GM13976 (cell line): ENCODE measurements at places on chromosomes 13 and 19.

DNA sequence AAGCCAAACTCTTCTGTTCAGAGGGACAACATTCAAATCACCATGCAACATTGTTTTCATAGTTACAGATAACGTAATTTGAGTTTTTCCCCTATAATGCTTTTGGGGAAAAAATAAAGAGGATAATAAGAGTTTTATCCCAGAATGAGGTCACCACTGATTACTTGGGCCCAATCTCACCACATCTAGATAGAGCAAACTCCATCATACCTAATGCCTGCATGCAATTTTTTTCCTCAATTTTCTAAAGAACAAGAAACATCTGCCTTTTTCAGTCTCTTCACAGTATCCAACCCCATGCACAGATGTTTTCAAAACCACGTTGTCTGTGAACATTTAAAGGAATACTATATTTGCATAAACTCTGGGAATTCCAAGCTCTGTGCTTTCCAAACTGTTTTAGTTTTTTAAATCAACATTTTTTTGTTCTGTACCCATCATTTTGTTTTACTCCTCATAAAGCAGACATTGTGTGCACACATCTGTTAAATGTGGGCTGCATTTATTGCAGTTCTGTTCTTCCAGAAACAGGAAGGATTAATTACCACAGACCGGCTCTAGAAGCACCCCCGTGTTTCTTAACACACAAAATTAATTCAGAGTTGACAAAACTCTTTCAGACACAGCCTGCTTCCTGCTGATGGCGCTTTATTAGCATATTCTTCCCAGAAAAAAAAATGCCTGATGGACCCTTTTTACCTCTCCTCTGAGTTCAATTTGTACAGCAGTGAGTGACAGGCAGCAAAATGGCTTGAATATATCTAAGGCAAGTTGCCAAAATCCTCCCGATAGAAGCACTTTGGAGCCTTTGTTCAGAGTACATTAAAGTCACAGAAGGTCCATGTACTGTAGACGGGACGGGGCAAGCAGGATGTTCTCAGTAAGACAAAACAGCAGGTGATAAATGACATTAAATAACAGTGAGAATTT lies 1171.9 kb downstream of the EFNB2 start:
- DNase-seq = no peak

DNA sequence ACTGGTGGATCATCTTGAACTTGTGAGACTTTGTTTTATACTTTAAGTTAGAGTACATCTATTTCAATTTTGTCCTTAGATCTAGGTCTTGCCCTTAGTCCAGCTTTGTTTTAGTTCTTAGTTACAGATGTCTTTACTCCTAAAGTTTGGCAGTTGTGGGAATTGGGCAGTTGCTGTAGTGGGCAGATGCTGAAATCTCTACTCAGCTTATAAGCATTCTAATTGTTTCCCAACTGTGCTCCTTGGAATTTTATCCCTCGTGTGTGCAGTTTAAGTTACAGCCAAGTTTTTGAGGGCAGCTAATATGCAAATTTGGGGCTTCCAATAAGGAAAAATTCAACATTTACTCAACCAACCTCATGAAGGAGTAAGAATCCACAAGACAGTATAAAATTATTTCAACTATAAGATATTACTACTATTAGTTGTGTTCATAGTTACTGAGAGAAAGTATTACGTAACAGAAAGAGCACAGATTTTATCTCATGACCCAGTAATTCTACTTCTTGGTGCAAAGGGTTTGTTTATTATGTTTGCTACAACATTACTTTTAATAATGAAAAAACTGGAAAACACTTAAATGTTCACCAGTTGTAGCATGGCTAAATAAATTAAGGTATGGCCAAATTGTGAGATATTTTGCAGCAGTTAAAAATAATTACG lies 32.9 kb downstream of the CCDC122 start:
- DNase-seq = no peak

DNA sequence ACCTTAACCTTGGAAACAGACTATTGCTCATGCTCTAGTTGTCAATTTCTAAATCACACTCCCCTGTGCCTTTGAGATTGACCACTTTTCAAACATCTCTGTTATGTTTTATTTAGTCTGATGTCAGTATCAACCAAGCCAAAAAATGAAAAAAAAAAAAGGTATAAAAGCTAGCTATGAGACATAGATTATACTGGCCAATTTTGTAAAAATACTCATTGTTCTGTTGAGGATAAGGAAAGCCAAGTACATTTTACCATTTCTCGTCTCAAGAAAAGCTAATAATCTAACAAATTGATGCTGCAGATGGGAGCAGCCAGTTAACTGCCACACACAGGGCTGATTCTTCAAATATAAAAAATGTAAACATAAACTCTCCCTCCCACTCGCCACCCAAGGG lies 572.6 kb upstream of the KLF12 start:
- DNase-seq = no peak

DNA sequence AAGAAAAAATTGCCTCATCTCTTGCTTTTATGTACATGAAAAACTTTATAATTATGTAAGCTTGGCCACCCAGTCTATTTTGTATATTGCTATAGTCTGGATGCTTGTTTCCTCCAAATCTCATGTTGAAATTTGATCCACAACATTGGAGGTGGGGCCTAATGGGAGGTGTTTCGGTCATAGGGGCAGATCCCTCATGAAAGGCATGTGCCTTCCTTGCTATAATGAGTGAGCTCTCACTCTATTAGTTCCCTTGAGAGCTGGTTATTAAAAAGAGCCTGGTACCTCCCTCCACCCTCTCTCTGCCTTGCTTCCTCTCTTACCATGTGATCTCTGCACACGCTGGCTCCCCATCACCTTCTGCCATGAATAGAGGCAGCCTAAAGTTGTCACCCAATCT lies 1005.1 kb downstream of the PCDH9 start:
- no peak for DNase-seq

DNA sequence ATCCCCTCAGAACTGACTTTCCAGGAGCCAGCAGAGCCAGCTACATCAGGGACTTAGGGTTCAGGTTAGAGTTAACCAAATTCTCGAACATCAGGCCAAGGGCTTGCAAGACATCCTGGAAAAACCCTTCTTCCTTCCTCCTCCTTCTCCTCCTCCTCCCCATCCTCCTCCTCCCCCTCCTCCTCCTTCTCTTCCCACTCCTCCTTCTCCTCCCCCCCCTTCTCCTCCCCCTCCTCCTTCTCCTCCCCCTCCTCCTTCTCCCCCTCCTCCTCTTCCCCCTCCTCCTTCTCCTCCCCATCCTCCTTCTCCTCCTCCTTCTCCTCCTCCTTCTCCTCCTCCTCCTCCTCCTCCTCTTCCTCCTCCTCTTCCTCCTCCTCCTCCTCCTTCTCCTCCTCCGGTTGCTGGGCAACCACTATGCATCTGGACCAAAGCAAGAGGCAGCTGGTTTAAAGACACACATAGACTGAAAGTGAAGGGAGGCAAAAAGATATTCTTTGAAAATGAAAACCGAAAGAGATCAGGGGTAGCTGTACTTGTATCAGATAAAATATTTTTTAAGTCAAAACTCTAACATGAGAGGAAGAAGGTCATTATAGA lies 5.9 kb upstream of the CCL25 start:
- DNase-seq = no peak

- no peak for DNase-seq
Measured at GRCh38 chr13:99577934-99578917, 77.0 kb downstream of the TM9SF2 start.

DNA sequence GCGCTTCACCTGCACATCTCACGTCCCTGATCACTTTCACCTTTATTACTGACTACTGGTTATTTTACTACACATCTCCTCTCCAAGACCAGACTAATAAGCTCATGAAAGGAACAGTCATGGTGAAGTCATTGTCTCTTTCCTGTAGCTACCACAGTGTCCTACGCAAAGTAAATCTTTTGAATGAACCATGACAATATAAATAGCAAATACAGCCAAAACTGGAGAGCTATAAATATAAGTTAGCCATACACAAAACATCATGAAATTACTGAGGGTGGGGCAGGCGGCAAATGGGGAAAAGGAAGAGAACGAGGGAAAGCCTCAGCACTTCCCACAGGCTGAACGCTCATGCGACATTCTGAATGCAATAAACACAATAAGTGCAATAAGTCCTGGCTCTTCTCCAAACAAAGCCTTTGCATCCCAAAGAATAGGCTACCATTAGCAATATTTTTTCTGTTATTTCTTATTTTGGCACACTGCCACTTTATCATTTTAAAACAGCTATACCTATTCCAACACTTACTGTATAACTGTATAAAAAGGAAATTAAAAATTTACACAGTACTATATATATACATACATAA lies 62.5 kb downstream of the TUBGCP3 start:
- DNase-seq = no peak

- DNase-seq = no peak
Measured at GRCh38 chr13:48643159-48643558, 10.6 kb upstream of the CYSLTR2 start.

GRCh38 chr19:8079988-8080387 lies 27.4 kb downstream of the CCL25 start:
- no peak for DNase-seq

DNA sequence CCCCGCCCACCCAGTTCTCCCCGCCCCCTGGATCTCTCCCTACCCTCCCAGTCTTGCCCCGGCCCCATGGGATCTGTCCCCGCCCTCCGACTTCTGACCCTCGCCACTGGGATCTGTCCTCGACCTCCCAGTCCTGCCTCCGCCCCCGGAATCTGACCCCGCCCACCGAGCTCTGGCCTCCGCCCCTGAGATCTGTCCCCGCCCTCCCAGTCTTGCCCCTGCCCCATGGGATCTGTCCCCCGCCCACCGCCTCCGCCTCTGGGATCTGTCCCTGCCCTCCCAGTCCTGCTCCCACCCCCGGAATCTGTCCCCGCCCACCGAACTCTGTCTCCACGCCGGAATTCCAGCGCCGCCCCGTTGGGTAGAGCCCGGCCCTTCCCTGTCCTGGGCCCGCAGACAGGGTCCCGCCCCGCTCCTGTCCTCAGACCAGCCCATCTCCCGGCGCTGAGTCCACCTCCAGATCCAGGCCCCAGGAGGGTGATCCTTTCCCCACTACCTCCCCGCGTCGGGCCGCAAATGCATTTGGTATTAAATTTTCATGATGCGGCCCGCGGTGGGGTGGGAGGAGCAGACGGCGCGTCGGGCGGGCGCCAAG lies 1.5 kb upstream of the SLC17A7 start:
- peak; percentile 84 for DNase-seq
